Kasumi-1 (cell line): ENCODE measurements at places on chromosomes 3 and 15.

- DNase-seq: no peak
Measured at GRCh38 chr15:78841376-78841706, 30.1 kb upstream of the ADAMTS7 start.

GRCh38 chr3:52696830-52697631 is 8.6 kb downstream of the GLT8D1 start:
- no peak for DNase-seq

DNA sequence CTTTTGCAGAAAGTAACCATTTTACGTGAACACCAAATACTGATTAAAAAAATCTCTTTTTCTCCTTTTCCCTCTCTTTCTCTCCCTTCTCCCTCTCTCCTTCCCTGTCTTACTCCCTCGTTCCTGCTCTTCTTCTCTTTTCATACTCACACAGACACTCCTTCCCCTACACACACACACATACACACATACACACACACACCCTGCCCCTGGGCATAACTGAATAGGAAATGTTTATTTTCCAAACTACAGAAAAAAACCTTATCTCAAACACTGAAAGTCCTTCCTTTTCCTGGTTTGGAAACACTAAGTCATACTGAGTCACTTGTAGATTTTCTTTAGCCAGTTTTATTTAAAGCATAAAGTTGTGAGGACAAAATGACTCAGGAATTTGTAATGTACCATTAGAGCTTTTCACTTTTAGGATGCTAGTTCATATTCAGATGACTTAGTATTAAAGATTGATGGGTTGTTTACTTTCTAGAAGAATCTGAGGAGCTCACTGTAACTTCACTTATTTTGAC is 62.4 kb downstream of the MBNL1 start:
- DNase-seq: no peak

GRCh38 chr15:41096178-41096577 is 19.9 kb downstream of the INO80 start:
- DNase-seq: no peak

GRCh38 chr15:31497838-31498237 is 171.2 kb downstream of the KLF13 start:
- no peak for DNase-seq

- no peak for DNase-seq
Measured at GRCh38 chr3:27914199-27914598, 192.1 kb upstream of the EOMES start.
